ENCODE measurements at places on chromosomes 11 and 22.

DNA sequence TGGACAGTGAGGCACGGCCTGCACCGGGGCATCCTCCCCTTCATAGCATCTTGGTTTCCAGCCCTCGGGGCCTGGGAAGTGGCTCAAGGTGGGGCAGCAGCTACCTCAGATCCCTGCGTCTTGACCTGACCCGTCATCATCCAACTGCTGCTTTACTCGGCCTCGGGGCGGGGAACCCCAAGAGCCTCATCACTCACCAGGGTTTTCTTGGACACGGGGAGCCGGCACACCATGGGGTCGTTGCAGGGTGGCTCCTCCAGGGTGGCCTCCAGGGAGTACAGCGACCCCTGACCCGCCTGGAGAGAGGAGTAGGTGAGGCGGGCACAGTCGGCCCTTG, 651 bp downstream of the CTSF start:
- no peak for DNase-seq

DNA sequence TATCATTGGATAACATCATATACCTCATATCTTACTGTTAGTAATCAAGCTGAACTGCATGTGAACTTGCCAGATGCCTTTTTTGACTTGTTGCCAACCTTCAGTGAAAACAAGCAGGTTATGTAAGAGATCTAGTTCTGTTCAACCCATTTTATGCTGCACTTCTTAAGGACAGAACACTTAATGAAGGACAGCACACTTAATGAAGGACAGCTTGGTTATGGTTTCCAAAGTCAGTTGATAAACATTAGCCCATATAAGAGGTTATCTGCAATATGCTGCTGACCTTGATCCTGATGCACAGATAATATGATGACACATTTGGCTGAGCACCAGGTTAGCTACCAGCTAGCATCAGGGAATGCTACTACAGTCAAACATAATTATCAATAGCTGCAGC, 358.7 kb upstream of the PDGFD start:
- no peak for DNase-seq

GRCh38 chr11:34194576-34195335, 89.3 kb downstream of the NAT10 start:
- no peak for DNase-seq

DNA sequence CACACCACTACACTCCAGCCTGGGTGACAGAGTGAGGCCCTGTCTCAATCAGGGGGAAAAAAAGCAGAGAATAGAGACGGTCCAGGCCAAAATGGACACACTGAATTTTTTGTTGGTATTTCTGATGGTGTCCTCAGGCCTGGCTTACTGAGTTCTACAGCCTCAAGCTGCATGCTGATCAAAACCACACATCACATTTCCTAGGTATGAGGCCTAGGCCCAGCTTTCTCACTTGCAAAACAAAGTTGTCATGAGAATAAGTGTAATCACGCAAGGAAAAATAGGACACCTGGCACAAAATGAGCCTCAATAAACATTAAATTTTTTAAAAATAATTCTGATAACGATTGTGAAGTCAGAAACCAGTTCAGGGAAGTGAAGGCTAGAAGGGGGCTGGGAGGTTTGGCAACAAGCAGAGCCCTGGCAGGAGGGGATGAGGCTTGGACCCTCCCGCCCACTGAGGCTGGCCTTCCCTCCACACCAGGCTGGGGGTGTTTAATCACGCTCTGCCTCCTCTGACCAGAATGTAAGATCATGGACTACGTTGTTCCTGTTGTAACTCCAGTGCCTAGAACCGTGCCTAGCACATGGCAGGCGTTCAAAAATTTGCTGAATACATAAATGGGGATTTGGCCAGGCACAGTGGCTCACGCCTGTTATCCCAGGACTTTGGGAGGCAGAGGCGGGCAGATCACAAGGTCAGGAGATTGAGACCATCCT, 18.1 kb downstream of the PACSIN2 start:
- no peak for DNase-seq

DNA sequence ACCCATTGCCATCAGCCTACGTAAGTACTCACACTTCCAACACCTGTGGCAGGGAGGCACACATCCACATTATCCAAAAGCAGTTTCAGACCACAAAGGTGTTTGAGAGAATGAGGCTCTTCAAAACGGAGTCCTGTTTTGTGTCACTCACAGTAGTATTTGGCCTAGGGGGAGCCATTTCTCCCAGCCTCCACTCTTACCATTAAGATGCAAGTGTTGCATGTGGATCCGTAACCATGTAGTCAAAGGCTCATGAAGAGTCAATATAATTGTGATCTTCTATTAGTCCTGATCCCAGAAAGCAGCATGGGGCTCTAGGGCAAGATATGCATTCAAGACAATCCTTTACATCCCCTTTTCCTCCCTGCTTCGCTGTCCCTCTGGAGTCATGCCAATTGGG, 41.5 kb downstream of the IL10RA start:
- no peak for DNase-seq

GRCh38 chr11:132814410-132814809, 717.9 kb downstream of the OPCML start:
- DNase-seq, result no peak

GRCh38 chr11:86370922-86371594, 3.6 kb upstream of the CCDC81 start:
- no peak for DNase-seq

DNA sequence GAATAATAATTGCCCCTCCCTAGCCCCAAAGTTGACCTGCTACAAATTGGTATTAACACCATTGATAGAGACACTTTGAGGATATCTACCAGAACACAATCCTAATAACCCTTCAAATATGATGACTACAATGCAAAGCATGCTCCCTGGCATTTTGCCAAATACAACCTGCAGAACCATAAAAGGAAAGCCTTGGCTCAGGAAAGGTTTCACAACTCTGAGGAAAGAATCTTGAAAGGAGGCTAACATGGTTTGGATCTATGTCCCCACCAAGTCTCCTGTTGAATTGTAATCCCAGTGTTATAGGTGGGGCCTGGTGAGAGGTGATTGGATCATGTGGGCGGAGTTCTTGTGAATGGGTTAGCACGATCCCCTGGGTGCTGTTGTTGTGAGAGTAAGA, 140.4 kb upstream of the ARHGAP42 start:
- DNase-seq, result no peak

DNA sequence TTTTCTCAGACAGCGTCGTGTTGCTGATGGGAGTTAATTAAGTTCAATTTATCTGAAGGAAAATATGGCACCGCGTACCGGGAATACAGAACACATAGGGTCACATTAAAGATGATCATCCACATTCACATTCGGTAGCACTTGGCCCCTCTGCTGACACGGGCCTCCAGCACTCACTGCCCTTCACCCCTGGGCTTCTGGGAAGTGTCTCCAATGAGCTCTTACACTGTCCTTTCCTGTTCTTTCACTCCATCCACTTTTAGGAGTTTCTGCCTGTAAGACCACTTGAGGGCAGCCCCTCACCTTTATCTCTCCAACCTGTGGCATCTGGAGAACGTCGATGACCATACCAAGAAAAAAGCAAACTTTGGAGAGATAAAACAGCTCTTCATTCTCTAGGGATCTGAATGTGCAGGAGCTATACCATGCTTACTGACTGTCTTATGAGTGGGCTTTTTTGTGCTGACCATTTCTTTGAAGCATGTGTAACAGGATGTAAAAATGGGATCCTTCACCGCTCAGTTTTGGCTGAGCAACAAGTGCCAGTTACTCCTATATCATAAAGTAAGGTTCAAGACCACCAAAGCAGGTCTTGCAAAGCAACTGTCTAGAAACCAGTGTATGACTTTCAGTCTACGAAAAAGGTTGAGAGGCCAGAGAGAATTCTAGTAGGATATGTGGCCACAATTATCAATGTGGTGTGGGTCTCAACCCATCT, 1.1 kb upstream of the SERGEF start:
- no peak for DNase-seq

DNA sequence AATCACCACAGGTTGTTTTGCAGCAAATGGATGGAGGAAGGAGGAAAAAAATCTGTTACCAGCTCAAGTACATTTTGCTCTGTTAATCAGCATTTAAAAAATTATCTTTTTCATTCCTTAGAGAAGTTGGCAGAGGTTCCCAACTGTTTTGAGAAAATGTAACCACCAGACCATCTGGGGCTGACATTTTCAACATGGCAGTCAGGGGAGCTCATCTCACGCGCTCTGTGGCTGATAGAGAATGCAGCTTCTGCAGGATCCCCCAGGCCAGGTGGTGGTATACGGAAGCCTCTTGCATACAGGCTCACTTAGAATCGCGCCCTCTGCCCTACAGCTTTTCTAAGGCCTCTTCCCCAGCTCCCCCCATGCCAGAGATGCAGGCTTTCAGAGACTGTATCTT, 68.0 kb upstream of the OPCML start:
- no peak for DNase-seq

DNA sequence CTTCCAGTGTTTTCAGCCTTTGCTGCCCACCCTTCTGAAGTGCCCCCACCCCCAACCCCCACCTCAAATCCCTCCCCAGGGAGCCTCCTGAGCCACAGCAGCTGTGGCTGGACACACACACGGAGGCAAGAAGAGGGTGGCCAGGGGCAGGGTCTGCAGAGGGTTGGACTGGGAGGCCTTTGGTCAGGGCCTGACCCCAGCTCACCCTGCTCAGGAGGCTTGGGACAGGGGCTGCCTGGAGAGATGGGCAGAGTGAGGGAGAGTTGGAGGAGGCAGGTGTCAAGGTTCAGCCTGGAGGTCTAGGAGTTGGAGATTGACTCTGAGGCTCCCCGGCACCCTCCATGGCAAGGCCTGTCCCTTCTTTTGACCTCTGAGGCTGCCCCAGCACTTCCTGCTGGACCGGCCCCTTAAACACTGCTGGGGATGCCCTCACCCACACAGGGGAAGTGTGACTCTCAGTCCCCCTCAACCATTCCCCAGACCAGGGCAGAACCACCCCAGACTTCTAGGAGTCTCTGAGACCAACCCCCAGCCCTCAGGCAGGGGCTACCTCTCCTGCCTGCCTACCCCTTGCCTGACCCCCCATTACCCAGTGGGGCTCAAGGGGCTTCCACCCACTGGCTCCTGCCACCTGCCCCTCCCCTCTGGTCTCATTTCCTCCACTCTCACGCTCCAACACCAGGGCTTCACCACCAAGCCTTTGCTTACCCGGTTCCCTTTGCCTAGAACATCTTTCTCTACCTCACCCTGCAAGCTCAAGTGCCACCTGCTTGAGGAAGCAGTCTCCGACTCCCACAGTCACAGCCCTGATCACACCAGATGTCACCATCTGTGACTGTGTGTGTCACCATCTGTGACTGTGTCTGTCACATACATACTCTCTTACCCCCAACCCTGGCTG, 8.6 kb downstream of the ARAP1 start:
- DNase-seq, result no peak

GRCh38 chr11:117816151-117816741, 8.3 kb downstream of the FXYD2 start:
- DNase-seq, result no peak

- DNase-seq, result no peak
Observed at GRCh38 chr11:2298131-2298794, 3.5 kb downstream of the C11orf21 start.

GRCh38 chr11:111882202-111882601, 2.9 kb downstream of the CFAP68 start:
- DNase-seq, result no peak

DNA sequence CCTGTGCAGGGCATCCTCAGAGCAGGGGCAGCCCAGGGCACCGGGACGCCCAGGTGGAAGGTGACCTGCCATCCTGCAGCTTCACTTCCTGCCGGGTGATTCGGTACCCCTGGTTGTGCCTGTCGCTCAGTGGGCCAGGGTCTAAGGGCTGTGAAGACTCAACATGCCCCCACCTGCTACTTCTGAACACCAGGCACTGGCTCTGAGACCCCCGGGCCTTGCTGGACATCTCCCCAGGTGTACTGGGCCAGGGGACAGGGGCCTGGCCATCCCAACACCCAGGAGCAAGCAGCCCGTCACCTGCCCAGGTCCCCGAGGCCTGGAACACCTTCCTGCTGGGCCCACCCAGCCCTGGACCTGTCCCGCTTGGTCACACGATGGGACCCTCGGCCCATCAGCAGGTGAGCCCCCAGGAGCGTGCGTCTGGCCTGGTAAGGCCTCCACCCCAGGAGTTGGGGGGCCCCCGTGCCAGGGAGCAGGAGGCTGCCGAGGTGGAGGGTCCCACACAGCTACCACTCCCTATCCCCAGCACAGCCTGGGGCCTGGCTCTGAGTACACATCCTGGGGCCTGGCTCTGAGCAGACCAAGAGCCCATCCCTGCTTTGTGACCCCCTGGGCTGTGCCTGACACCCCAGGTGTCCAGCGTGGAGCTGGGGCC, 3.9 kb upstream of the MUC5B start:
- no peak for DNase-seq

DNA sequence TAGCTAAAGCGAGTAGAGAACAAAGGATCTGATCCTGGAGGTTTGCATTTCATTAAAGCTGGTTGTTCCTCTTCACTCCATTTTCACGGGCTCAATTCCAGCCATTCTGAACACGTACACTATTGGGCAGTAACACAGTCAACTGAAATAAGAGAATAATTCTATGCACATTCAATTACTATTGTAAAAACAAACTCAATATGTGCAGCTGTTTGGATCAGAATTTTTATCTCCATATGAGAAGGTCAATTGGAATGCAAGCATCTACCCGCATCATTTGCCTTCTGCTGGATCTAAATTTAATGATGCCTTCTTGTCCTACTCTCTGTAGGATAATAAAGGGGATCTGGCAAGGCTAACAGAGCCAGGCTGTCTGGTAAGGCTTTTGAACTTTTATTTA, 562.8 kb upstream of the CCDC179 start:
- DNase-seq, result no peak

- DNase-seq, result no peak
Observed at GRCh38 chr11:27699242-27699925, 871 bp downstream of the BDNF start.

DNA sequence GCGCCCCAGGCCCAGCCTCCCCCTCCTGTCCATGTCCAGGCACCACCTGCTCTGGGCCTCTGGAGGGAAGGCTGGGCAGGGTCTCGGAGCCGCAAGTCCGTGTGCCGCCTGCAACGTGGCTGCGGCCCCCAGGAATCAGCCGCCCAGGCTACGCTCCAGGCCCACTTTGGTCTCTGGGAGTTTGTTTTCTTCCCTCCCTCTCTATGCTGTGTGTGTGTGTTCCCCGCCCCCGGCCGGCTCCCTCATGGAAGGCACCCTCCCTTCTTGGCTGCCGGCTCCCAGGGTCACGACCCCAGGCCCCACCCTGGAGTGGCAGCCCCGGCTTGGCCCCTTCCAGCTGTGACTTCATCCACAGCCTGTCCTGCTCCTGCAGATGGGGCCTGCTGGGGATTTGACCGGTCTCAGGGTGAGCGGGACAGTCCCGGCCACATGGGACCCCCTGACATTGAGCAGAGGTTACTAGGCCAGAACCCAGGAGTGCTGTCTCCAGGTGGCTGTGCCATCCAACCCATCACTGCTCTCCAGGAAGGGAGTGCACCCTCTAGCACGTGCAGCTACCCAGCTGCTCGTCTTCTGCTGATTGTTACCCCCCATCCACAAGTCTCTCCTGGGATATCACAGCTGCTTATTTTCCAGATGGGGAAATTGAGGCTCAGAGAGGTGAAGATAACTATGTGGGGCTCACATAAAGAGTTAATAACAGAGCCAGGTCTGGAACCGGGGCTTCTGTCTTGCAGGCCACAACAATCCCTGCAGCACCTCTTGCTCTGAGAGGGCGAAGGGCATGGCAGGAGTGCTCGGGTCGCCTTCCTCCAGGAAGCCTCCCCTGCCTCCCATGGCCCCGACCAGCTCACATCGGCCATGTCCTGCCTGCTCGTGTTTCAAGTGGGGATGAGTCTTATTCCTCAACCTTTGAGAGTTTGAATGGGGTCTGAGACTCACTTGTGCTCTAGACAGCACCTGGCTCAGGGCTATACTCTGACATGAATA, 2.8 kb upstream of the LIF start:
- no peak for DNase-seq

GRCh38 chr11:105553025-105553424, 56.8 kb upstream of the GRIA4 start:
- no peak for DNase-seq

GRCh38 chr11:4180441-4181183, 86.0 kb downstream of the RRM1 start:
- no peak for DNase-seq
